Ascending aorta (tissue), 2 donors: ENCODE measurements at places on chromosomes 12 and 14.

DNA sequence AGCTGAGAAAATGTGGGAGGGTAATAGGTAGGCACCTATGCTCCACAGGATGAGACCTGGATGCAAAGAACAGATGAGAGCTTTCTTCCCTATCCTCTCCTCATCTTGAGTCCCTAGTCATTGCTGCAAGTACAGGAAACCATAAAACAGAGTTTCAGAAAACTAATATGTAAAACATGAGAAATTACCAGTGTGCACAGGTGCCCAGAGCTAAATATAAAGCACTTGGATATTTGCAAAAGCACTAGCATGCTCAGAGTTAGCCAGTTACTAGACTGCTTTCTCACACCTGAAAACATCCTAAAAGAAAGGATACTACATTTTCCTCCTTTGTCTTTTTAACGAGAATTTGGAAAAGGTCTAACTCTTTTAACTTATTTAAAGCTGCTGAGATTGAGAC, 324.3 kb downstream of the DAD1 start:
- DNase-seq: no peak

GRCh38 chr12:21631367-21631766, 26.3 kb downstream of the LDHB start:
- no peak for DNase-seq

DNA sequence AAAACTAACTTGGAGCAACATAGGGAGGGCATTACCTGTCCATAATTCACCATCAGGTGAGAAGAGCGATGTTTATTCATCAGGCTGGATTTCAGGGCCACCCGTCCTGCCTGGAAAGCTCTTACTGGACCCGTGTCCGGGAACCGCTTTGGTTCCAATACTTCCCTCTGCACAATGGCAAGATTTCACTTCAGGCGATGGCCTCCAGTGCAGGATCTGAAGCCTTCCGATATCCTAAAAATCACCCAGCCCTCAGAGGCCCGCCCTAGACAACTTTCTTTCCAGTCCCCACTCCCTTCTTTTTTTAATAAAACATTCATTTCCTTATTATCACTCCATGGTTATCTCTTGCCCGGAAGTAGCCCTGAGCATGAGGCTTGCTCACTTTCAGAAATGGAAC, 92.5 kb downstream of the BCL11B start:
- DNase-seq: no peak

GRCh38 chr14:36818794-36819384, 157.2 kb downstream of the PAX9 start:
- no peak for DNase-seq

DNA sequence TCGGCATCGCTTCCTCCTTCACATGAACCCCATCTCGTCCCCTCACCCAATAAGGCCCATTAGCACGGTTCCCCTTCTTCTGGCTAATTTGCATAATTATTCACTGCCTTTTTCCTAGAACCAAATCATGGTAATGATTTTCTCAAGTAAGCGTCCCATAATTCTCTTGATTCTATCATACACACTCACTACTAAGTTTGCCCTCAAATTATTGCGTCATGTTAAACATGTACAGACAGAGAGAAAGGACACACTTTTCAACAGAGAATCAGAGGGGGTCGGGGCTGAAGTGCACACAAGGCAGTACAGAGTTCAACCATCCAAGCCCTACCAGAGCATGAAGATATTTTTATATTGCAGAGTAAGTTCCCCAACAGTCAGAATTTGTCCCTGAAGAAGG, 256.6 kb downstream of the FOXN3 start:
- no peak for DNase-seq
